ENCODE measurements at places on chromosomes 5 and 9. TPM values are rescaled to one million over a fixed set of nuclear protein-coding genes. Genes with fewer than 3 reads are reported as not detected.

DNA sequence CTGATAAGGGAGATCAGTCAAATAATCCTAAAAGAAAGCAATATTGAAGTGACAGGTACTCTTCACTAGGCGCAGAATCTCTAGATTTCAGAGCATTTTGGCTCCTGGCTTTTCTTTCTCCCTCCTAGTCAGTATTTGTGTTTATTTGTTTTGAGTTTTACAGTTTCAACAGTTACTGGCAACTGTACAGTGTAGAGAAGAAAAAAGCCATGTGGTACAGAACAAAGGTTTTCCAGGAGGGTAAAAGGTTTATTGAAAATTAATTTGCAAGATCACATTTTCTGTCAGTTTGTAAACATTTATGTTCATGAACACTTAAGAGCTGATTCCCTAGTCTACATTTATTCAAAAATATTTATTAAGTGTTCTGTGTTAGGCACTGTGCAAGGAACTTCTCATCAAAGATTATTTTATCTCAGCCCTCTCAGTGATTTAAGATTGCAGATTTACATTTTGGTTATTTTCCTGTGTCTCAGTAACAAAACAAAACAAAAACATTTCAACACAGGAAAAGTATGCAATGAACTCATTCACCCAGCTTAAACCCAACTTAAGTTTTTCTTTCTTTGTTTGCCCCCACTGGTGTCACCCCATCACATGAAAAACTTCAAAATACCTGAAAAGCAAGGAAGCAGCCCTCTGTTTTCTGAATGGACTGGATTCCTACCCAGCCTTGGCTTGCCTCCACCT is 12.9 kb downstream of the MINAR2 start:
- ATAC-seq: no peak

TICAM2 gene
- 1.2 TPM for total RNA-seq

DNA sequence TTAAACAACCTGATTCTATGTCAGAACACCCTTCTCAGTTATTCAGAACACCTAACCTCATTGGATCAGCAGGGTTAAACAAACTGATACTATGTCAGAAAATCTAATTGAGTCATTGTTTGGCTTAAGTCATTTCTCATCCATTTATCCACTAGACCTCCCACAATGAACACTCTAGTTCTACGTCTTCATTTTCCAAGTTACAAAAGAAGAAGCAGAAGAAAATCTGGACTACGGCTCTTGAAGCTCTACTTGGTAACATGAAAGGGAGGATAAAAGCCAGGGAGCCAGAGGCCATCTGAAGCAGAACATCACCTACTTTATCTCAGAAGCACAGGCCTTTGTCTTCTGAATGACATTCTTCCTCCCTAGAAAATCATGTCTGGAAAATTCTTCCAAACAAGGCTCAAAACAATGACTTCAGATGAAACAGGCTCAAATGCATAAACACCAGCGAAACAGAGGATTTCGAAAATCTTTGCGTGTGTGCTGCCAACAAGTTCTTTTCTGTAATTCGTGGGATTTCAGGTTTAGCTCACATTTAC is 35.4 kb upstream of the TGFBI start:
- ATAC-seq: no peak

GRCh38 chr5:58974083-58974482 is 391.2 kb downstream of the RAB3C start:
- ATAC-seq: no peak

DNA sequence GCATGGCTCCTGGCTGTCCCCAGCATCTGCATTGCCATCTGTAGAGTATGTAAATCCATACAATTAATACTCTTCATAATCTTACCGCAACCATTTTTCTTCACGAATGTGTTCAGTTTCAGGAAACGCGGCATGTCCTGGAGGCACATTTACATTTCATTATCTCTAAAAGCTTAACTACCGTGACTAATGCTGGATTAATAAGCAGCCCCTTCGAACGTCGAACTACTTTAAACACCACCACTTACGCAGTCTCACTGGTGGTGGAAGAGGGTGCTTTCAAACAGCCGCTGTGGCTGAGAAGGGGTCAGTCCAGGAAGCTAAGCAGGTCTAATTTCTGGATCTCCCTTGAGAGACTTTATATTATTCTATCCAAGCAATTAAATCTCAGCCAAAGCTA is 85.6 kb downstream of the C5orf15 start:
- no peak for ATAC-seq

GRCh38 chr9:70601000-70601951 is 186.8 kb upstream of the KLF9 start:
- ATAC-seq: peak; percentile 63

DNA sequence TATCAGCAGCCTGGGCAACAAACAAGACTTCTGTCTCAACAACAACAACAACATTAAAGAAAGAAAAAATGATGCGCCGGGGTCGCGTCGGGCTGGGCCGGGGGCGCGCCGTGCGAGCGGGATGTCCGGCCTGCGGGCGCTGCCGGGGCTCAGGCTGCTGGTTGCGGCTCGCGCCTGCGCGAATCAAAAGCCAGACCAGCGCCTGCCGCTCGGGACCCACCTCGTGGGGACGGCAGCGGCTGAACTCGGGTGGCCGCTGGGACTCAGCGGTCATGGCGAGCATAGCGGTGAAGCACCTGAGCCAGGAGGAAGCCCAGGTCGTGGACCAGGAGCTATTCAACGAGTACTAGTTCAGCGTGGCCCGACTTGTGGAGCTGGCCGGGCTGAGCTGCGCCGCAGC is 11.9 kb upstream of the NHP2 start:
- ATAC-seq: no peak

GRCh38 chr5:176700239-176700847 is 53.1 kb downstream of the TSPAN17 start:
- no peak for ATAC-seq

GRCh38 chr9:123584202-123585176 is 228.5 kb downstream of the CRB2 start:
- ATAC-seq: peak; percentile 26

- ATAC-seq: peak; percentile 42
Observed at GRCh38 chr9:137494104-137494544, 35.0 kb upstream of the NSMF start.

PLCXD3 gene
- total RNA-seq: 0.48 TPM

KIF12 gene
- 0.56 TPM for total RNA-seq

DNA sequence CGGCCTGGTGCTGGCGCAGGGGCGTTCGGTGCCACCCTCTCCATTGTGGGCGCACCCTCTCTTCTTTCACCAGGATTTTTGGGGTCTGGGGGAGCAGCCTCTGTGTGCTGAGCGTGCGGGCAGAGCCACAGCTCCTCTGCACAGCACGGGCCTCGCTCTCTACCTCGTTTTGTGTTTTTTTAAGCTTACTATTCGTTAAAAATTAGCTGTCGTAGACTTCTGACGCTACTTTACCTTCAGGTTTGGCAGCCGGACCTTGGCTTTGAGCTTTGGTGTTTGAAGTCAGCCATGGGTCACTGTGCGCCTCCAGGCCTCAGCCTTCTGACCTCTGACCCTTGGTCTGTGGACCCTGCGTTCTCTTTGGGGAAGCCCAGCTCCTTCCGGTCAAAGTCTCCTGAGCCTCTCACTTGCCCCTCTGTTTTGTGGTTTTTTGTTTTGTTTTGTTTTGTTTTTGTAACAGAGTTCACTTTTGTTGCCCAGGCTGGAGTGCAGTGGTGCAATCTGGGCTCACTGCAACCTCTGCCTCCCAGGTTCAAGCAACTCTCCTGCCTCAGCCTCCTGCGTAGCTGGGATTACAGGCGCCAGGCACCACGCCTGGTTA is 88.2 kb upstream of the CACNA1B start:
- ATAC-seq: no peak

DNA sequence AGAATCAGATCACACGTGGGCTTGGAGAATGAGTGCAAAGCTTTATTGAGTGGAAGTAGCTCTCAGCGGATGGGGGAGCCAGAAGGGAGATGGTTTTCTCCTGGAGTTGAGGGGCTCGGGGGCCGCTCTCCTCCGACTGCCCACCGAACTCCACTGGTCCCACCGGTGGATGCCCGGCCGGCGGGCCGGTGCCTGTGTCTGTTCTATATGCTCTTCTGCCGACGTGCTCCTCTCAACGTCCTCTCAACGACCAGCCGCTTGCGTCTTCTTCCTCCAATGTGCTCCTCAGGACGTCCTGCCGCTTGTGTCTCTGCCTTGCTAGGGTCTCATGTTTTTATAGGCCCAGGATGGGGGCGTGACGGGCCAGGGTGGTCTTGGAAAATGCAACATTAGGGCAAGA is 161.9 kb downstream of the MUSK start:
- ATAC-seq: no peak

GRCh38 chr5:65924366-65925043 is 1.9 kb upstream of the ERBIN start:
- no peak for ATAC-seq

DOCK8 gene
- 11.4 TPM for total RNA-seq

GRCh38 chr9:93259490-93260262 is 75.7 kb downstream of the WNK2 start:
- no peak for ATAC-seq

Data from esophagus mucosa (tissue), 1 donor.